Fibroblast of pulmonary artery (primary cell): ENCODE measurements at places on chromosomes 16 and 17.

DNA sequence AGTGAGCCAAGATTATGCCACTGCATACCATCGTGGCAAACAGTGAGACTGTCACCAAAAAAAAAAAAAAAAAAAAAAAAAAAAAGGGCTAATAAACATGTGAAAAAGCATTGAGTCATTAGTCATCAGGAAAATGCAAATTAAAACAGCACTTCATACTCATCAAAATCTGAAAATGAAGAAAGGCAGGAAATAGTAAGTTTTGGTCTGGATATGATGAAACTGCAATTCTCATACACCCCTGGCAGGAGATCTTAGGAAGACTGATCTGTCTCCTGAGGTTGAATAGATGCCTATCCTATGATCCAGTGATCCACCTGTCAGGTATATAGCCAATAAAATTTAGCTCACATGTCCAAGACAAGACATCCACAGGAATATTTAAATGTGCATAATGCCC is 212.7 kb downstream of the CPPED1 start:
- no peak for DNase-seq

DNA sequence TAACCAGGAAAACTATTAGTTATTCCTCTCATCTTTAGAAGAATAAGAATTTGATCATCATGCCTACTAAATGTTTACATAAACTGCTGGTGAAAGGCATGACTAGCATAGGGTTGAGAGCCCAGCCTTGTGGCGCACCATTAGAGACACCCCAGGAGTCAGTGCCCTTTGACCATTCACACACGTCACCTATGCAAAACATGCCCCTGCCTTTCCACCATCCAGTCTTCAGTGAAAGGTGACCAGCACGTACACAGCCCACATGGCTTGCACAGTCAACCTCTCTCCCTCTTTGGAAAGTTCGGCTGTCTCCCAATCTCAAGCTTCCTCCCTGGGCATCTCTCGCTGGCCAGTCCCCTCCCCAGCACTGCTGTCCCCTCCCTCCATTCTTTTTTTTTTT is 150.3 kb downstream of the ENGASE start:
- DNase-seq, result no peak

GRCh38 chr16:87435372-87436224 is 43.5 kb downstream of the MAP1LC3B start:
- DNase-seq, result peak; percentile 76

GRCh38 chr17:64099543-64099942 is 30.4 kb downstream of the ERN1 start:
- DNase-seq, result no peak

GRCh38 chr16:83830769-83831455 is 23.1 kb downstream of the HSBP1 start:
- DNase-seq, result no peak

- DNase-seq, result no peak
These were observed 108.8 kb downstream of the AMFR start for GRCh38 chr16:56316545-56316944.

DNA sequence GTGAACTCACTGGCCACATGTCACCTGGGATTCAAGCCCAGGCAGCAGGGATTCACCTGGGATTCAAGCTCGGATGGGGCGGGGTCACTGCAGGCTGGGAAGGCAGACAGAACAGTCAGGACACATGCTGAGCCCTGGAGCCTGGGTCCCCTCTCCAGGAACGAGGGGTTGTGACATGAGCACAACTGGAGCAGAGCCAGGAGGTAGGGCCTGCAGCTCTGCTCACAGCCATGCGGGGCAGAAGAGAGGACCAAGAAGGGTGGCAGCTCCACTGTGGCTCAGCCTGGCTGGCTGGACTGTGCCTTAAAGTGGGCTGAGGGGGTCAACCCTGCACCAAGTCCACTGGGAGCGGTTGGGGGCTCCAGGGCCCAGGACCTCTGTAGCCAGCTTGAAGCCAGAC is 150.1 kb downstream of the RAB11FIP4 start:
- DNase-seq, result no peak

DNA sequence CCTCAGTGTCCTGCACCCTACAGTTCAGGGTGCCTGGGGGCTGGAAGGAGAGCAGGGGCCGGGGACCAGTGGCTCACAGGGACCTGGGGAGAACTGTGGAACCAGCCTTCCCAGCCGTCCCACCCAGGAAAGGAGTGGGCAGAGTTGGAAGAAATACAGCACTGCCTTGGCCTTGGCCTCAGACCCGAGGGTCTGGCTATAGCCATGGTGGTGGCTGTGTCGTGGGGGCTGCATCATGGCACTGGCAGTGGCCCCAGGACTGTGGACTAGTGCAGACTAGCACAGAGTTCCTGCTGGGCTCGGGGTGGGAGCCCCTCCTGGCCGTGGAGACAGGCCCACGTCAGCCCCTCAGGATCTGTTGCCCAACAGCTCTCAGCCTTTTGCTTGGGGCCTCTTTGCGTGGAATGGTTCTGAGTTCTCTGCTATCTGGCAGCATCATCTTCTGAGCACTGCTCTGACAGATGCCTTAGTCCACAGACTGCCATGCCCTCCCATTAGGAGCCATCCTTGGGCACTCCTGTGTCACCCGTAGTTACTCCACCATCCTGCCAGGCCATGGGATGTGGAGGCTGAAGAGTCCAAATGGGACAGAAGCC is 12.6 kb upstream of the DNASE1 start:
- no peak for DNase-seq

DNA sequence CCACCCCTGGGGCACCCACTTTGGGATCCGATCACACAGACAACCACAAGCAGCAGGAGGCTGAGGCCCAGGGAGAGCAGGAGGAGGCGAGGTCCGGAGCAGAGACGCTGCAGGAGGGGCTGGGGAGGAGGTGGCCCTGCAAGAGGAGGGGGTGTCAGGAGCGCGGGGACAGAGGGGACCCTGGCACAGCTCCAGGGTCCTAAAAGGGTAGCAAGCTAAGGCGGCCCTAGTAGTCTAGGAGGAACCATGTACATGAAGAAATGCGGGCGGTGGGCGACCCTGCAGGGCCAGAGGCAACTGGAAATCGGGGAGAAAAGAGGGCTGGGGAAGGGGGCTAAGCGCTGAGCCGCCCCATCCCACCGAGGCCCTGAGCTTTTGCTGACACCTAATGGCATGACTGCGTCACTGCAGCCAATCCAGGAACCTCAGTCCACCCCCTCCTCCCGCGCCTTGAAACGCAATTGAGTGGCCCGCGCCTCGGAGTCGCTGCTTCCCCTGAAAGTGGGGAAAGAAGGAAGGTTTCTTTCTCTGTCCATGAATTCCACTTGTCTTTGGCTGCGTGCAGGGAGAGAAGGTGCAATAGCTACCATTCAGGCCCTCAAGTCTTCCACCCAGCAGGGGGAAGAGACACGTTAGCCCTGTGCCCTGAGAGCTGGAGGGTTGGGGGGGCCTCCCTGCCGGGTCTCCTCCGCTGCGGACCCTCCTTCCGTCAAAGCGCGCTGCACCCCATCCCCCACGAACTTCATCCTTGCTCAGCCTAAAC is 1.8 kb downstream of the ASGR1 start:
- DNase-seq, result peak; percentile 69

DNA sequence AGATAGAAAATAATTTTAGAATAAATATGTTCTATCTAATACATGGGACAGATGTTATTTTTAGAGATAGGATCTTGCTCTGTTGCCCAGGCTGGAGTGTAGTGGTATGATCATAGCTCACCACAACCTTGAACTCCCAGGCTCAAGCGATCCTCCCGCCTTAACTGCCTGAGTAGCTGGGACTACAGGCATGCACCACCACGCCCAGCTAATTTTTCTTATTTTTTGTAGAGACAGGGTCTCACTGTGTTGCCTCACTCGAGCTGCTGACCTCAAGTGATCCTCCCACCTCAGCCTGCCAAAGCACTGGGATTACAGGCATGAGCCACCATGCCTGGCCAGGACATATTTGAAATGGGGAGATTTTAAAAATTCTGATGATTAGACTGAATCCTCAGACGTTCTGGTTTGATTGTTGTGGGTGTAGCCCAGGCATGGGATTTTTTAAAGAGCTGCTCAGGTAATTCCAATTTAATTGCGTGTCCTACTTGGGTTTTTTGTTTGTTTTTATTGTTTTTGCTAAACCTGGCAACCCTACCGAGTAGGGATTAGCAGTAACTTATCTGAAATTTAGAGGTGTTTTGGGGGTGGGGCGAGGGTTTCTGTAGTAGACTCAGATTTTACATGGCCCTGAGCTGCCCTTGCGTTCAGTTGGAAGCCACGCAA is 142.9 kb downstream of the RAB11FIP4 start:
- DNase-seq, result peak; percentile 9

- no peak for DNase-seq
These were observed 37.4 kb downstream of the PIPOX start for GRCh38 chr17:29080323-29080722.

DNA sequence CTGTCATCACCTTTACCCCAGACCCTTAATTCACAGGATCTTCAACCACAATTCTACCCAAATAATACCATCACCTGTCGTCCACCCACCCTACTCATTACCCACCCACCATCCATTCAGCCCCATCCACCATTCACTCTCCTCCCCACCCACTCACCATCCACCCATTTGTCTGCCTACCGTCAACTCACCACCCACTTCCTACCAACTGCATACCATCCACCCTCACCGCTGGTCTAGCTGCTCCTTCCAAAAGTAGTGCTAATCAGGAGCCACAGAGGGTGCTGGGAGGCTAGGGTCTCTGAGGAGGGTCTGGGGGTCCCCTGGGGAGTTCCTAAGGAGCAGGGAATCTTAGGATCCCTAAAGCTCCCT is 12.0 kb upstream of the IGFBP4 start:
- DNase-seq, result no peak

GRCh38 chr17:6147042-6147441 is 76.9 kb downstream of the WSCD1 start:
- DNase-seq, result no peak

DNA sequence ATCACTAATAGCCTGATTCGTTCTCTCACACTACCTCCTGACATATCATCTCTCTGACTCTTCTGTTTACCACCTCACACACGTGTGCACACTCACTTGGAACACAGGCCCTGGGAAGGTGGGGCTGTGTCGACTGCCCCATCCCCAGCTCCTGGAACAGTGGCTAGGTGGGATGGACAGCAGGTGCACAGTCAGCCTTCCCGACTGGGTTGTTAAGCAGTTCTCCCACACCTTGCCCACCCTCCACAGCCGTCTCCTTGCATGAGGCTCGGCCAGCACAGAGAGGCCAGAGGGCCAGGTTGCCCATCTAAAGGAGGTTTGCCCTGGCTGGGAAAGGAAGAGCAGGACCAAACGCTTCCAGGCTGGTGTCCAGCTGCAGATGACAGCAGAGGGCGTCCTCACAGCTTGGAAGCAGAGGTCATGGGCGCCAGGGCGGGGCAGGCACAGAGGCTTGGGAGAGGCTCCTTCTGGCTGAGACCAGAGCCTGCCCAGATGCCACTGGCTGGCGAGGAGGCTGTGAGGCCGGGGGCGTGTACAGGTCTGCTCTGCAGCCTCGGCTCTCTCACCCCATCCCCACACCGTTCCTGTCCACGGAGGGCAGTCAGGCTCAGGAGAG is 92.8 kb downstream of the AMFR start:
- peak; percentile 57 for DNase-seq

DNA sequence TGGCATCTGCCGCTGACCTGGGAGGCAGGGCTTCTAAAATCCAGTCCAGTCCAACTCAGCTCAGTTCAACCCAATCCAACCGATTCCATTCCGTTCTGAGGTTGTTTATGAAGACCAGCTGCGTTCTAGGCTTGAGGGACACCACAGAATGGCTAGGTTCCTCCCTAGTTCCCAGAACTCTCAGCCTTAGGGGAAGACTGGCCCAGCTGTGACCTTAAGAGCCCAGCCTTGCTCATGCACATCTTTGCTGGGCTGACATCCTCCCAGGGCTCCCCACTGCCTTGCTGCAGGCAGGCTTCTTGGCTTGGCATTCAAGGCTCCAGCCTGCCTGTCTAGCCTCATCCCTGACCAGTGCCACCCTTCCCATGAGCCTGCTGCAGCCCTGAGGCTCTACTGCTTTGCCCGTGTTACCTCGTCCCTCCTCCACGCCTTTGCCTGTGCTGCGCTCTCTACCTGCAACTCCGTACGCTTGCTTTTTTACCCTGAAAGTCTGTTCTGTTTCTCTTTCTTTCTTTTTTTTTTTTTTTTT is 7.9 kb downstream of the SLC12A3 start:
- DNase-seq, result no peak

DNA sequence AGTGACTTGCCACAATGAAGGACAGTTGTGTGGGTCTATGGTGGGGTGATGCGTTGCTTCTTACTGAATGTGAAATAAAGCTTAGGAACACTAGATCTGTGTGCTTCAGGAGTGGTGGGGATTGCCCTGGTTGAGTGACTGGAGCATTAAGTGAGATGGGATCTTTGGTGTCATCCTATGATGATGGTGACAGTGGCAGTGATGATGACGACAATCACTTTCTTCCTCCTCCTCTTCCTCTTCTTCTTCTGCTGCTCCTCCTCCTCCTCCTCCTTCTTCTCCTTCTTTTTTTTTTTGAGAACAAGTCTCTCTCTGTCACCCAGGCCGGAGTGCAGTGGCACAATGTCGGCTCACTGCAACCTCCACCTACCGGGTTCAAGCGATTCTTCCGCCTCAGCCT is 396.8 kb downstream of the SEC14L1 start:
- DNase-seq, result no peak

- DNase-seq, result no peak
These were observed 15.2 kb upstream of the METRNL start for GRCh38 chr17:83064021-83064731.

DNA sequence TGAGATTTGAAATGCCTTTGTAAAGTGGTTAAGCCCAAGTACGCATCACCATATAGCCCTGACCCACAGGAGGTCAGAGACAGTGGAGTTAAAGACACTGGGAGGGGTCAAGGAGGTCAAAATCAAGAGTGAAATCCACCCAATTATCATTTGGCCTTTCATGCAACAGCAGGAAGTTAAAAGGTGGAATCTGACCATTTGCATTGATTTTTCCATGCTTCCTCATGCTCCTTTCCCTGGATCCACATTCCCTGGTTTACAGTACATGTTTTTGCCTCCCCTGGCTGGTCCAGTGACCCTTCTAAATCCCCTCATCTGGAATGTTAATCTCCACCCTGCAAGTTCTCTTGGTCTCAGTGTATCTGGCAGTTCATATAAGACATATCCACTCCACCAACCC is 36.6 kb upstream of the TOM1L1 start:
- DNase-seq, result no peak

GRCh38 chr17:15930426-15930825 is 14.5 kb upstream of the ADORA2B start:
- DNase-seq, result no peak

DNA sequence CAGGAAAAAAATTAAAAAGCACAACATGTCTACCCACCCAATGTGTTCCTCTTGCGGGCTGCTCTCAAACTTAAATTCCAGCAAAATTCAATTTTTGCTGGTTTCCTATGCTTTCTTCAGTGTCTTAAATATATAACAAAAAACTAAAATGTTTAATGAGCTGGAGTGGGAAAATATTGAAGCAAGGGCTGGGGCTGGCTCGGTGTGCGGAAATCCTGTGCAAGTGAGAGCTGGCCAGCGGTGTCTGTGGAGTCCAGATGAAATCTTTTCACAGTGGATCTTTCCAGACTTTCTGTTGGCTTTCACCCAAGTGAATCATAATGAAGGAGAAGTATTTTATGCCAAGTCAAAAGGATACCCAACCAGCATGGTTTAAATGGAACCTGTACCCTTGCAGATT is 1733.6 kb downstream of the TP53TG3F start:
- DNase-seq, result no peak
